Progenitor cell of endocrine pancreas (in vitro differentiated cells): ENCODE measurements at places on chromosomes 16 and 17.

- DNase-seq = no peak
Observed at GRCh38 chr17:56514264-56514663, 79.2 kb upstream of the NOG start.

DNA sequence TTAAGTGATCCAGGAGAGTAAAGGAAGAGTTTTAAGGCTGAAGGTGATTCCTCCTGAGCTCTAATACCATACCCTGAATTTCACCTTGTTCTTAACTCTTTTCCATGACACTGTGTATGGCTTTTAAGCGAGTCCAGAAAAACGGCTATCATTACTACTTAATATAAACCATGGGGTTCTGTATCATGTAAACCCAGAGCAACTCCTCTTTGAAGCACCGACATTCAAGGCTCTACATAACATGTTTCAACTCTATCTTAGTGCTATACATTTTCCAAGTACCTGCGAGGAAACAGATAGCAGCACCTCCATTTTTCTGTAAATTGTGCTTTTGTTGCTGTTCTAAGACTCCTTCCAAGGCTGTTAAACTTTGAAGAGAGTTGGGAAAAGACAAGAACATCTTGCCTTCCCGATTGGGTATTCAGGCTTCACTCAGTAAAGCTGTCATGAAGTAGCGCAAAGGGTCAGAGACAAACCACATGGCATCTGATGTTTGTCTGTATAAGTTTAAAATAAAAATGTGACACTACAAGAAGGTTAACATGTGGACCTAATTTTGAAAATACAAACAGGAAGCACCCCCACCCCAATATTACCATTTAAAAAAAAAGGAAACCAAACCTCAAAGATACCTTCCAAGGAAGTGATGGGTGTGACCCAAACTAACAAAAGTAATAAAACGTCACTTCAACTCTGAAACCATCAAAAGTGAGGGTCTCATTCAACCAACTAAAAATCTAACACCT lies 3.9 kb downstream of the STAT5B start:
- DNase-seq = no peak

DNA sequence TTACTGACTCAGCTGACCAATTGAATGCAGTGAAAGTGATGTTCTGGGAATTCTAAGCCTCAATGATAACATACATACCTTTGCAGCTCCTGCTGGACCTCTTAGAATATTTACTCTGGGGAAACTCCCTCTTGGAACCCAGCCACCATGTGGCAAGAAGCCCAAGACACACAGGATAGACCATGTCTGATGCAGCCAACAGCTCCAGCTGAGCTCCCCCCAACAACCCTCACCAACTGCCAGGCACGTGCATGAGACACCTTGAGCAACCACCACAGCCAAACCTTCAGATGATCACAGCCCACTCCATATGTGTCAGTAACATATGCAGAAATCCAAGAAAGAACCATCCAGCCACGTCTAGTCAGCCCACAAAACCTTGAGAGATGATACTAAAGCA lies 53.0 kb downstream of the XYLT1 start:
- DNase-seq = no peak

- no peak for DNase-seq
Observed at GRCh38 chr16:386641-387156, 4.9 kb upstream of the PGAP6 start.

- DNase-seq = no peak
Observed at GRCh38 chr17:38922538-38923297, 2.7 kb upstream of the LASP1NB start.

DNA sequence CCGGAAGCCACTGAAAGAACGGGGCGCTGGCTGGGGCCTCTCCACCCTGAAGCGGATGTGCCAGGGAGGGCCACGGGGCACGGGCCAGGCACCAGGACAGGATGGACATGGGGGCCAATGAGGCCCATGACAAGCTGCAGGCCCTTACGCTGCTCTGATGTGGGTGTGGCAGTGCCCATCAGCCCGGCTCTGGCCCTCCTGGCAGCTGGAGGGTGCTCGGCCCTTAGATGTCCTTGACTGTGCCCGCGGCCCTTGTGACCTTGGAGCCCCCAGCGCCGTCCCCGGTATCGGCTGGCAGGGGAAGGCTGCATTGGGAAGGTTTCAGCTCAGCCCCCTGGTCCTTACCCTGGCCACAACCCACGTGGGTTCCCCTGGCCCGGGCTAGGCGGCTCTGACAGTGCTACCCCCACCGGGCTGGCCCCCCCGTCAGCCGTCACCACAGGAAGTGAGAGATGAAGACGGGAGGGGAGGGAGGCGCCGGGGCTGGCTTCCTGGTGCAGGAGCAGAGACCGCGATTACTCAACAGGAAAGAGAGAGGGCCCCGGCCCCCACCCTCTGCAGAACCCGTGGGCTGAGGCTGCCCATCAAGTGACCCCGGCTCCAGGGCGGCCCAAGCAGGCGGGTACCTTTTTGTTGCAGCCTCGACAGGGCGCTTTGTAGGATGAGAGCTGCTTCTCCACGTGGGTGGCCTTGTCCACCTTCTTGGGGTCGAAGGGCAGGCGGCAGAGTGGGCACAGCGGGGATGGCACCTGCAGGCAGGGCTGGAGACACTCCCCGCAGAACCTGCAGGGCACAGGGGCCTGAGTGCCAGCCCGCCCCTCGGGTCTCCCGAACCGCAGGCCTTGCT lies 5.3 kb downstream of the RNF166 start:
- DNase-seq = no peak

GRCh38 chr17:34727601-34728000 lies 148.2 kb downstream of the TMEM132E start:
- DNase-seq = no peak

DNA sequence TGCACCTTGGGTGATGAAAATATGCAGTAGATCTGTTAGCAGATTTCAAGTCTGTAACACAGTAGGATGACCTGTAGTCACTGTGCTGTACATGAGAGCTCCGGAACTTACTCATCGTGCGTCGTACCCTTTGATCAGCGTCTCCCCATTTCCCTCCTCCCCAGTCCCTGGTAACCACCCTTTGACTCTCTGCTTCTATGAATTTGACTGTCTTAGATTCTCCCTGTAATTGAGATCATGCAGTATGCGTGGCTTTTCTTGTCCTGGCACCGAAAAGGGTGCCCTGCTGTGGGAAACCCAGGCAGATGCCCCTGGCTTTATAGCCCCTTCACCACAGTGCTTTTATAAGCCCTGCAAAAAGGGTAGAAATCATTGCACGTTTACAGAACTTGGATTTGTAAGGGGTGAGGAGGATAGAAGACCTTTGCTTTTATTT lies 20.5 kb downstream of the CLEC16A start:
- no peak for DNase-seq

DNA sequence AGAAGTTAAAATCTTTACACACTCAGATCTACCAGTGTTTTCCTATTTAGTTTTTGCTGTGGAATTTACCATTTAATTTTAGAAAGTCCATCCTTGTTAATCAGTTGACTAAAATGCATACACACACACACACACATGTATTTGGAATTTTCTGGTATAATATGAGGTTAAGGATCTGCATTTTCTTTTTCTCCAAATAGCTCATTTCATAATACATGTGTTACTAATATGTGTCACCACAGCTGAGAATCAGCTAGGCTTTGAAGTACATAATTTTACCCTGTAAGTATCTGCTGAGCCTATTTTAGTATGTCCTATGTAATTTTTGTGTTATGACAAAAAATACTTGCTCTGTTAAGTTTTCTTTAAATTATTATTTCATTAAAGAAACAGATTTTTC lies 143.2 kb downstream of the PHKB start:
- no peak for DNase-seq

DNA sequence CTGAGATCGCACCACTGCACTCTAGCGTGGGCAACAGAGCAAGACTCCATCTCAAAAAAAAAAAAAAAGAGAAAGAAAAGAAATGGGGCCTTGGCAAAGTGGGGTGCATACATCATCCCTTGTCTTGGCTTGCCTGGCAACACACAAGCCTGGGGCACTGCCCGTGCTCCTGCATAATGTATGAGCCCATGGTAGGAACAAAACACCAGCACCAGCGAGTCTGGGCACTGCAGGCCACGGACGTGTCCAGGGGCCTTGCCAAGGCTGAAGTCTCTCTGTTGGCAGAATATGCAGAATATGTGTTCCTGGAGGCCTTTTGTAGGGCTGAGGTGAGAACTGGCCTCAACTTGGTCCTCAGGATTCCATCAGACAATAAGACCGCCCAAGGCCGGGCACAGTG lies 15.7 kb upstream of the ALDOA start:
- DNase-seq = no peak

DNA sequence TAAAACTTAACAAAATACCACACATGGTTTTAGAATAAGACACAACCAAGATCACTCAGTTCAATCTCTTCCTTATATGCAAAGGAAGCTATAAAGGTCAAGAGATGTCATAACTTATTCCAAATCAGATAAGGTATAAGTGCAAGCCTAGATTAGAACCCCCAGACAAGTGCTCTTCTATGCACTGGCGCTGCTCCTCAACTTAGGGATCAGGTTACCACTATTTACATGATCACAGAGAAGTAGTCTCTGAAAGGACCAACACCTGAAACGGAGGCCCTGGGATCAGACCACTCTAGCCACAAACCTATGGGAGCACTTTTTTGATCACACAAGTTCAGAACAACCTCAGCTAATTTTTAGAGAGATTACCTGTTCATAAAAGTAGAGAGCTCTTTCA lies 16.6 kb downstream of the COPS3 start:
- no peak for DNase-seq

- DNase-seq = no peak
Observed at GRCh38 chr17:81916234-81917001, 1.6 kb downstream of the SIRT7 start.

GRCh38 chr16:81518439-81518757 lies 73.8 kb downstream of the CMIP start:
- no peak for DNase-seq

- no peak for DNase-seq
Observed at GRCh38 chr17:17766077-17766743, 70.6 kb downstream of the SREBF1 start.

DNA sequence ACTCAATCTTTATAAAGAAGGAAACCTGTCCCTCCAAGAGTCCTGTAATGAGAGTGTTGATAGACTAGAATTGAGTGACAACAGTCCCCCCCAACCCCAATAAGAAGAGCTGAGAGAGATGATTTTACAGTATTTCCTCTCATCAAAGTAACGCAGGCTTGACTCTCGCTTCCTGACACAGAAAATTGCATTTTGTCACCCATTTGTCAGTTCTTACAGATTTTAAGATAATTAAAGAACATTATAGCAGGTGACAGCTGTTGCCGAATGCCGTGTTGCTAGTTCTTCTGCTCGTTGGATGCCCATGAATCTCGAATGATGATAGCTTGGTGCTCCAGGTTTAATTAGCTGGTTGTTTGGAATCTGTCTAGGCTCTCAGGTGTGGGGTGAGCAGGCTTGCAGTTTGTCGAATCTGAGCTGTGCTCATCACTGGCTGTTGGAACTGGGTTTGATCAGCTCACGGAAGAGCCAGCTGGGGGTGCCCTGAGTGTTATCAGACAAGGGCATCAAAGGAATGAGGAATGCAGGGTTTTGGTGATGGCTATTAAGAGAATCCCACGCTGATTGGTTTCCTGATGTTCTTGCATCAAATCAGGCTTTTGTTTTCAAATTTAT lies 84.8 kb upstream of the CPHXL start:
- no peak for DNase-seq

DNA sequence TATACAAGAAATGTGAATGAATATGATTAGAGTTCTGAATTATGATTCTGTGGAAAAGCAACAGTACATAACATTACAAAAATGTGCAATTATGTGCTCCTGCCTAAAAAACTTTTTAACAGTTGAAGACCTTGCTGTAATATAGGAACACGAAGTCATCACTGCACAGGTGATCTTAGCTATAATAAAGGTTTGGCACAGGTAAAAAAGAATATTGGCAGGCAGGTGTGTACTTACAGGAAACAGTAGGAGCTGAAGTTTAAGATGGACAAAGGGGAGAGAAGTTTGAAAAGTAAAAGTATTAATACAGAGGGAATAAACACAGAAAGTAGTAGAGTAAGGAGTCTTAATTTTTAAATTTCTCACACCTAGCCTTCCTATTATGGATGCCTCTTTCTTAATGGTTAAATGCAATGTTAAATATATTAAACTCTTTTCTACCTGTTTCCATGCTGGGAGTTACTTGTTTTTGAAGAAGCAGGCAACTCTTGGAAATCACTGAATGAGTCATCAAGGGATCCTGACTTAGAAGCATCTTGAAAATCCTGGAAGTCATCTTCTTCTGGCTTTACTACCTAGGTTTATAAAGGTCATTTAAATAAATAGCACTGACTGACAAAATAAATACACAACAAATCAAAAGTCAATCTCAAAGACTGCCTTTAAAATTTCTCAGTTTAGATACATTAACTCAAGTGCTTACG lies 40.7 kb downstream of the SYNRG start:
- no peak for DNase-seq

GRCh38 chr16:86647561-86647960 lies 69.2 kb downstream of the FOXL1 start:
- DNase-seq = no peak

- no peak for DNase-seq
Observed at GRCh38 chr17:72588561-72588960, 467.7 kb downstream of the SOX9 start.

DNA sequence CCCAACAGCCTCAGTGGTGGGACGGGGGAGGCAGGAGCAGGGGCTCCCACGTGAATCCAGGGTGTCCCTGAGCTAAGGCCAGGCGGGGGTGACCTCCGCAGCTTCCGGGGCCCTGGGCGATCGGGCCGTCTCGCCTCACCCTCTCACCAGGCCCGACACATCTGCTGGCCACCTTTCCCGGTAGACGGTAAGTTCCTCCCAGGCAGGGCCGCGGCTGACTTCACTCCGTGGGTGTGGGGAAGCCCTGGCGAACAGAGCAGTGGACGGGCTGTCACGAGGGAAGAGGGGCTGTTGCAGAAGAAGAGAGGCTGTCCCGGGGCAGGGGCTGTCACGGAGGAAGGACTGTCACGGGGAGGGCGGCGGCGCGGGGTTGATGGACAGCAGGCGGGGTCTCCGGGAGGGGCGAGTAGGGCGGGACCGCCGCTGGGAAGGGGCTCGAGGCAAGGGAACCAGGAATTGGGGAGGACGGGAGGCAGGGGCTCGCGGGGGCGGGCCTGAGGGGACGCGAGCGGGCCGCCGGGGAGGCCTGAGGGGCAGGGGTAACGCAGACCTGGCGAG lies 498 bp downstream of the PKMYT1 start:
- DNase-seq = no peak

- no peak for DNase-seq
Observed at GRCh38 chr17:2239882-2240430, 63.6 kb downstream of the SMG6 start.
